ENCODE measurements at places on chromosomes 6 and 20.

DNA sequence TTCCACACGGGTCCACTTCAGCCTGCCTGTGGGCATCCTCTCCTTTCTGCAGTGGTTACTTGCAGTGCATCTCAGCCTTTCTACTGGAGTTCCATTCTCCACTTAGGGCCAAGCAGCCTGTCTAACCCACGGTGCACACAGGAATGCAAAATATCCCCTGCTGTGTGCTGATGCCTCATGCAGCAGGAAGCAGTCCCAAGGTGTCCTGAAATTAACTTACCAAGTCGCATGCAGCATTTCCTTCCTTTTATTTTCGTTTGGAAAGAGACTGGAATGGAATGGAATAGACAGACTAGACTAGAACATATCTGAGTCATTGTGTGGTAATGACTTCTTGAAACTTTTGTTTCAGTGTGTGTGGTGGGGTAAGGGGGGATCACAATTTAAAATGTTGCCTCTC, 25.9 kb upstream of the FOXQ1 start:
- no peak for DNase-seq

GRCh38 chr6:133701633-133702331, 187.1 kb upstream of the TCF21 start:
- DNase-seq, result no peak

GRCh38 chr20:2254333-2254732, 41.5 kb upstream of the TGM3 start:
- DNase-seq, result no peak

DNA sequence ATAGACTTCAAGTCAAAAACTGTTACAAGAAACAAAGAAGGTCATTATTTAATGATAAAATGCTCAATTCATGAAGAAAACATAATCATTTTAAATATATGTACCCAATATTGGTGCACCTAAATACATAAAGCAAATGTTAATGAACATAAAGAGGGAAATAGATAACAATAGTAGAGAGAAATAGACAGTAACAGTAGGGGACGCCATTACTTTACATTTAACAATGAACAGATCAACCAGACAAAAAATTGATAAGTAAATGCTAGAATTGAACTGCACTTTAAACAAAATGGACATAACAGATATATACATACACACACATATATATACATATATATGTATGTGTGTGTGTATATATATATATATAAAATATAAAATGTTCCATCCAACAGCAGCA, 37.4 kb downstream of the IL22RA2 start:
- no peak for DNase-seq
